ENCODE measurements at places on chromosomes 1 and 21.

- DNase-seq = no peak
These were observed 14.5 kb upstream of the RNF187 start for GRCh38 chr1:228472655-228473054.

- DNase-seq = no peak
These were observed 2.0 kb downstream of the SLAMF7 start for GRCh38 chr1:160741092-160741501.

DNA sequence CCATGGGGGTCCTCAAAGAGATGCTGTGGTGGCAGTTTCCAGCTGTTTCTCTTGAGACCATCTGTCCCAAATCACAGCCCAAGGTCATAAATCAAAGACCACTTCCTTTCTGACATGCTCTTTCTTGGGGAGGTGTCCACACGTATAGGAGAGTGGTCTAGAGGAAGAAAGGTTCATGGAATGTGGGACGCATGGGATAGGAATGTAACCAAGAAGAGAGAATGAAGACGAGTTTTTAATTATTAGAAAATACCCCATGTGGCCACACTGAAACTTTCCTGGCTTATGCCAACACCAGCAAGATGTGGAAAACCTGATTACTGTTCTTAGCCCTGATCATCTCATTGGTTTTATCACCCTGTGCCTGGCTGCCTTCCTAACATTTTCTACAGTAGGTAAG is 124.2 kb upstream of the IFFO2 start:
- DNase-seq = no peak

- no peak for DNase-seq
These were observed 54.8 kb downstream of the EPRS1 start for GRCh38 chr1:219991511-219991810.

DNA sequence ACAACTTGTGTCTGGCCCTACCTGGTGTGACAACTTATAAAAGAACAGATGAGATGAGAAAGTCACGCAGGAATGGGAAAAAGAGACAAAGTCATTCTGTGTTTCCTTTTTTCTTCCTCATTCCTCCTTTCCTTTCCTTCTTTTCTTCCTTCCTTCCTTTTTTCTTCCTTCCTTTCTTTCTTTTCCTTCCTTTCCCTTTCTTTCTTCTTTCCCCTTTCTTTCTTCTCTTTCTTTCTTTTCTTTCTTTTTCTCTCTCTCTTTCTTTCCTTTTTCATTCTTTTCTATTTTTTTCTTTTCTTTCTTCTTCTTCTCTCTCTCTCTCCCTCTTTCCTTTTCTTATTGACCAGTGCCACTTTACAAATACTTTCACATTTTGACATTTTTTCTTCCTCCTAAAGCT is 239.7 kb downstream of the ATG4C start:
- no peak for DNase-seq

GRCh38 chr21:29193072-29193471 is 62.6 kb downstream of the MAP3K7CL start:
- no peak for DNase-seq

- DNase-seq = no peak
These were observed 147.9 kb downstream of the GREM2 start for GRCh38 chr1:240464099-240464498.

DNA sequence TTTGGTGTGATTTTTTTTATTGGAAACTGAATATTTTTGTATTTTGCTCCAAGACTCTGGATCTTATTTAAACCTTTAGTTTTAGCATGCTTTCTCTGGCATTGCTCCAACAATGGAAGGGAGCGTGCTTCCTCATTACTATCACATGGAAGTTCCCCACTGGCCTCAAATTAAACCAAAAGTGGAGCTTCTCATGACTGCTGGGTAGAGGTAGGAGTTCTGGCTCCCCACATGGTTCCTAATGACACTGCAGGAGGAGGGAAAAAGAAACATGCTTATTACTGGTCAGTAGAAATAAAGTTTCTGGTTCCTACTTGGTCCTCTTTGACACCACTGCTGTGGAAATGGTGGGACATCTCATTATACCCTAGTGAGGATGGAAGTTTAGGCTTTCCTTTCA is 310.5 kb downstream of the PTGER3 start:
- DNase-seq = no peak

- DNase-seq = no peak
These were observed 58.2 kb downstream of the CD34 start for GRCh38 chr1:207852576-207853371.

DNA sequence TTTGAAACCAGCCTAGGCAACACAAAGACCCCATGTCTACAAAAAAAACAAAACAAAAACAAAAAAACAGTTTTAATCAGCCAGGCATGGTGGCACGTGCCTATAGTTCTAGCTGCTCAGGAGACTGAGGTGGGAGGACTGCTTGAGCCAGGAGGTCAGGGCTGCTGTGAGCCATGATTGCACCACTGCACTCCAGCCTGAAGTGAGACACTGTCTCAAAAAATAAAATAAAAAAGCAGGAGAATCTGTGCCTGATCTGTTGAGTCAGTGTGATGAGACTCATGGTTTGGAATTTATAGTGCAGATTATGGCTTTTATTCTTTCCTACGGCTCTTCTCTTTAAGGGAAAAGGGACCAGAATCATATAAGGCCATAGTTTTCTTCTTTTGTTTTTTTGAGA is 16.5 kb downstream of the TRIT1 start:
- DNase-seq = no peak

DNA sequence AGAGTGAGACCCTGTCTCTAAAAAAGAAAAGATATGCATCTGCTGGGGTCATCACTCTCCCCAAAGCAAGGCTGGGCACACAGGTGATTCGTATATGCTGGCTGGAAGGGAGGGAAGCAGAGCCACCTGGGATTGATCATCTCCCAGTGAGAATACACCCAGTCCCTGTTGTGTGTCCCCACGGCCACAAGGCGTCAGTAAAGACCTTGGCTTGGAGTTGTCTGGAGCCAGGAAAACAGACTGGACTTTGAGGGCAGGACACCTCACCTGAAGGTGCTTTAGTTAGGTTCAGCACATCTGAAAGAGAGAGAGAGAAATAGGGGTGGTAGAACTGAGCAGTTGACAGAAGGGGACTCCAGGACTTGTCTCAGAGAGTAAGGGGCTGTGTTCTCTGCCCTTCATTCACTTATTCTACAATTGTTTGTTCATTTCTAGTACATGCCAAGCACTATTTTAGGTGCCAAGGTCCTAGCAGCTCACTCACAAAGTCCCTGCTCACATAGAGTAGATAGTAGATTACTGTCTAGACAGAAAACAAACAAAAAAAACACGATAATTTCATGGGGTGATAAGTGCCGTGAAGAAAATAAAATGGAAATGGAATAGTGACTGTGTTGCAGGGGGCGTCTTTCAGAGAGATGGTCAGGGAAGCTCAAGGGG is 13.5 kb downstream of the CITED4 start:
- no peak for DNase-seq
